ENCODE measurements at places on chromosomes 11 and 22. TPM values are rescaled to one million over a fixed set of nuclear protein-coding genes. Genes with fewer than 3 reads are reported as not detected.

SORL1 gene
- 114 TPM for total RNA-seq

PNPLA5 gene
- total RNA-seq, result not detected

DDX10 gene
- total RNA-seq, result 24.0 TPM

CDC42BPG gene
- 25.9 TPM for total RNA-seq

SLCO2B1 gene
- total RNA-seq, result 220 TPM

OTOG gene
- total RNA-seq, result not detected

VSTM5 gene
- total RNA-seq, result 0.38 TPM

C22orf42 gene
- total RNA-seq, result not detected

CFAP68 gene
- 20.9 TPM for total RNA-seq

DNA sequence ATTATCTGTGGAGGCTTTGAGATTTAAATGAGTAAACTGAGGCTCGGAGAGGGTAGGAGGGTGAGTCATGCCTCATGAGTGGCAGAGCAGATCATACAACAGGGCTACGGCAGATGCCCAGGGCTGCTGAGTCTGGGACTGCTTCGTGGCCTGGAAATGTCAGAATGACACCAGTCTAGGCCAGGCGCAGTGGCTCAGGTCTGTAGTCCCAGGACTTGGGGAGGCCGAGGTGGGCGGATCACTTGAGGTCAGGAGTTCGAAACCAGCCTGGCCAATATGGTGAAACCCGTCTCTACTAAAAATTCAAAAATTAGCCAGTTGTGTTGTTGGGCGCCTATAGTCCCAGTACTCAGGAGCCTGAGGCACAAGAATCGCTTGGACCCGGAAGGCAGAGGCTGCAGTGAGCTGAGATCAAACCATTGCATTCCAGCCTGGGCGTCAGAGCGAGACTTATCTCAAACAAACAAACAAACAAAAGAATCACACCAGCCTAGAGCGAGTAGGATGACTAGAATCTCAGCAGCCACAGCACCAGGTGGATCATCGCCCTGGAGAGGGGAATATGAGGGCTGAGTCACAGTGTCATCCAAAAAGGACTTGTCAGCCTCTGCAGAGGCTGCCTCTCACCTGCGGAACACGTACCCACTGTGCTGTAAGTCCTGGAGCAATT is 48.6 kb upstream of the ADA2 start:
- no peak for DNase-seq

DNA sequence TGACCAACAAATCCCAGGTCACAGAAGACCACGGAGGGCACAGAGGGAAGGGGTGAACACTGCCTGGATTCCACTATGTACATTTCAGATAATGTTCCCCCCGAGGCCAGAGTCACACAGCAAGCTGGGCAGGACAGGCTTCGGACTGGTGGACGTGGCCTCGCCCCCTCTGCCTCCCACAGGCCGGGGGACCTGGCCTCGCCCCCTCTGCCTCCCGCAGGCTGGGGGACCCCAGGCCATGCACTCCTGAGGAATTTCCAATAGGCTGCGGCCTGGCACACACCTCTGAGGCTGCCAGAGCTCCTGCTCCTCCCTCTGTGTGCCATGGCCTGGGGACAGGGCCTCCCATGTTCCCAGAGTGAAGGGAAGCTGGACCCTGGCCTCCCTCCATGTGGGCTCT is 1352.8 kb downstream of the BRD1 start:
- no peak for DNase-seq

GRCh38 chr11:68460741-68461574 is at the start of gene PPP6R3:
PPP6R3 (plus strand) TSS chr11:68460752; CDS start chr11:68537665, 76,913 bp downstream.
- no peak for DNase-seq

DNA sequence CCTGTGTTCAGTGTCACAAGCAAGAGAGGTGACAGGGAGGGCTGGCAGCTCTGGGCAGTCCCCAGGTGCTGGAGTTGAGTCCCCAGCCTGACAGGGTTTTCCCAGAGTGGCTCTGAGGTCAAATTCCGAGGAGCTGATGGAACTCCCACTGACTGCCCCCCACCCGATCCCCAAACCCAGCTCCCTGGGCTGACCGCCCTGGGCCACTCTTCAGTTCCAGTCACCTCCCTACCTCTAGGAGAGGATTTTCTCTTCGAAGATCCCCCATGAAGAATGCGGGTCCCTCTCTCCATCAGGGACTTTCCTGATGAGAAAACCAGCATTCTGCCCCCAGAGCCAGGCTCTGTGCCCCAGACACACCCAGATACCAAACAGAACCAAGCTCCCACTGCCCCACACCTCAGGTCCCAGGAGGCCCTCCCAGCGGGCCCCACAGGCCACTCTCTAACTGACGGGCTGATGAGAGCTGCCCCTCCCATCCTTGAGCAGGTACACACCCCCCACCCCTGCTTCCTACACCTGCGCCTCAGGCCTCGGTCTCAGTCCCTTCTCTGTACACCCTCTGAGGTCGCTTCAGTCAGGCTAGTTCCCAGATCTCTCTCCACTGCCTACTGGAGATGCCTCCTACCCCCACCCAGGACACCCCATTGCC is 12.1 kb upstream of the RAC2 start:
- DNase-seq, result no peak

DNA sequence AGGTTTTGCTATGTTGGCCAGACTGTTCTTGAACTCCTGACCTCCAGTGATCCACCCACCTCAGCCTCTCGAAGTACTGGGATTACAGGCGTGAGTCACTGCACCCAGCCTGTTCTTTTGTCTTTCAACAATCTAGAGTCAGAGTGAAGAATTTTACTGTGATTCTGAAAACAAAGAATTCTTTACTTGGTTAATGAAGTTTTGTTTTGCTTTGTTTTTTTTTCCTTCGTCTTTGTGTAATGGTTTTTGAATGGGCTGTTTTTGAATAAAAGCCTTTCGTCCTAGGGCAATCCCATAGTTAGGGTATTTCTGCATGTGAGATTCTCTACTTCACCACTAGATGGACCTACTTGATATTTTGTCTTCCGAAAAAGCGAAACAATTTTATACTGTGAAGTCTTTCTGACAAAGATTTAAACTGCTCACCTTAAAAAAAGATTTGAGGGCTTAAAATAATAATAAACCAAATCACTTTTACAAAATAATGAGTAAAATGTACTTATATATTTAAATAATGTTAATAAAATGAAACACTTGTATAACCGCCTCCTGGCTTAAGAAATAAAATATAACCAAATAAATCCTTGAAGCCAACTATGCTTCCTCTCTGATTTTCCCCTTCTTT is 43.4 kb upstream of the SC5D start:
- no peak for DNase-seq

- no peak for DNase-seq
Observed at GRCh38 chr11:83692675-83693074, 406.5 kb upstream of the CCDC90B start.

DNA sequence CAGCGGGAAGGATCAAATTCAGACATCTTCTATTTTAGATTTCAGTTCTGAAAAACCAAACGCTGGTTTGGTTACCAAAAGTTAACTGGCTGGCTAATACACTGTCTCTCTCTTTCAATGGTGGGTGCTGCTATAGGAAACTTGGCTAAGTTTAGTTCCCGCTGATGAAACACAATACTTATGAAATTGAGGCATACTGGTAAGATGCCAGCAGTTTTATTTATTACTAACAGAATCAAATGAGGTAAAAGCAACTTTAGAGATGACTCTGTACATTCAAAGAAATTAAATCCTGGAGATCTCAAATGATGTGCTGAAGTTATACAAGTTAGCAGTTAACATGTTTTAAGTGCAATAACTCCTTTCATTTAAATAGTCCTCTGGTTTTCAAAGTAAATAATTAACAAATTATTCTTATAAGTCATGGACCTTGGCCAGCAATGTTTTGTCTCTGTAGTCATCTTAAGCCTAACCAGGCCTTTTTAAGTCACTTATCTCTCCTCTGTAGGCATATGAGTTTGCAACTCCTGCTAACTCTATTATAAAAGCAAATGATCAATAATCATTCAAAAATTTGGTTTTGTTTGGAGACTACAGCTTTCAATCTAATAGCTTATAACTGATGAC is 54.8 kb downstream of the PAK1 start:
- DNase-seq, result no peak

- DNase-seq, result no peak
Observed at GRCh38 chr22:32185821-32186220, 19.1 kb downstream of the RFPL2 start.

GRCh38 chr22:31160328-31160978 is 471 bp downstream of the RNF185 start:
- DNase-seq, result no peak

GRCh38 chr11:82080160-82080559 is 653.5 kb downstream of the FAM181B start:
- DNase-seq, result no peak

DNA sequence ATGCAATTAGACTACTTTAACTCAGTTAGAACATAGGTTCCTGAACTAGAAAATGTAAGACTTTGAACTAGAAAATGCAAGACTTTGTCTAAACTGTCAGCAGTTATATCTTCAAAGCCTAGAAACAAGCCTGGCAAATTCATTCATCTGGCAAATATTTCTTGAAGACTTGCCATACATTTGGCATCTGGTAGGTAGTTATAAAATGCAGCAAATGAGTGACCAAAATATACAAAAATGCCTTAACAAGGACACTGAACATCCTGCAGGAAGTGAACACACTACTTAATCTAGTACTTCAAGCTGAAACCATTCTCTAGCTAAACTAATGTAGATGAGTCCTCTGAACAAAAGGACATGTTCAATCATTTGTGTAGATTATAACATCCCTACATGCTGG is 84.7 kb upstream of the SCUBE2 start:
- no peak for DNase-seq

DNA sequence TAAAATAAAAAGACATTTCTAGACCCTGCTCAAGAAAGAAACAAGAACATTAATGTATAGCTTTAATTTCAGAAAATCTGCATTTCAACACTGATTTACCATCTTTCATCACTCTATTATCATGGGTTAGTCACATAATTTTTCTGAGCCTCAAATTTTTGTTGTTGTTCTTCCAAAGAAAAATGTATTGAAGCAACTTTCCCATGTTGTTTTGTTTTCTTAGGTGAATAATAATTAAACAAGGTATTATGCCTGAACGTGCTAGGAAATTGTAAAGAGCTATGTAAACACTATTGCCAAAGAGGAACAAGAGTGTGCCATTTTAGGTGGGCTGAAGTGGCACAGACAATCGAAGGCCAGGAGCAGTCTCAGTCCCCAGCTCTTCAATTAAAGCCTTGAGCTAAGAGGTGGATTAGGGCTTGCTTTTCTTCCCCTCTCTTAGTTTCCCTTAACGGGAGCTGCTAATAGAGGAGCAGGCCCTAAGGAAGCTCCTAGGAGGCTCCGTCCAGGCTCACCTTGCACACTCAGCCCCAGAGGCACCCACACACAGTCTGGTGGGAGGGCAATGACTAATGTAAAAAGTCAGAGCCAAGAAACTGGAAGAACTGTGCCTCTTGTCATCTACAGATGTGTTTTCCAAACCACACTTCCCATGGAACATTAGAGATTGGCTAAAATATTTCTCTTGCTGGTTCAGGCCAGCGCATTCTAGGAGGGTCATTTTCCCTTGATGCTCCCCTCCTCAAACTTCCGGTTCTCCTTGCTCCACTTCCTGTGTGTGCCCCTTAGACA is 8.8 kb upstream of the UBASH3B start:
- DNase-seq, result no peak

- DNase-seq, result peak; percentile 86
Observed at GRCh38 chr11:62394825-62395538, 23.9 kb upstream of the SCGB1A1 start.

GRCh38 chr11:93330446-93330984 is at the start of gene DEUP1:
DEUP1 (plus strand) TSS chr11:93330742; CDS start chr11:93332260, 1,518 bp downstream.
- DNase-seq, result peak; percentile 87

- DNase-seq, result no peak
Observed at GRCh38 chr11:117299351-117300282, 8.5 kb downstream of the BACE1-AS start.

DNA sequence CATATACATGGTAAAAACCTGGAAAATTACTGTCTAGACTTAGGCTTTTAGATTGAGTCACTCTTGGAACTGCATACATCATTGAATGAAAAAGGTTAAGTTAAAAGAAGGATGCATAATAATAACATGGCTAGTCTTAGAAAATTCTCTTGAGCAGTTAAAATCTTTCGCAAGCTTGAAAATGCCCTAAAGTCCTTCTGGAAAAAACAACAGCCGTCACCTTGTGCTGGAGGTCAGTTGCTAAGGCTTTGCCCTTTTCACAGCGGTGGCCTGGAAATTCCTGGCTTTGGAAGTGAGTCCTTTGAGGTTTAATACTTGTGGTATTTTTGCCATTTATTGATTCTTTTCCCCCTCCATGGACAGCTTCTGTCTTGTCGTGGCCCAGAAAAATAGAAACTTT is 17.4 kb upstream of the FBLN1 start:
- no peak for DNase-seq

- DNase-seq, result no peak
Observed at GRCh38 chr22:27197618-27198017, 540.2 kb downstream of the MIAT start.

- DNase-seq, result no peak
Observed at GRCh38 chr22:26563022-26563421, 26.9 kb downstream of the TPST2 start.

DNA sequence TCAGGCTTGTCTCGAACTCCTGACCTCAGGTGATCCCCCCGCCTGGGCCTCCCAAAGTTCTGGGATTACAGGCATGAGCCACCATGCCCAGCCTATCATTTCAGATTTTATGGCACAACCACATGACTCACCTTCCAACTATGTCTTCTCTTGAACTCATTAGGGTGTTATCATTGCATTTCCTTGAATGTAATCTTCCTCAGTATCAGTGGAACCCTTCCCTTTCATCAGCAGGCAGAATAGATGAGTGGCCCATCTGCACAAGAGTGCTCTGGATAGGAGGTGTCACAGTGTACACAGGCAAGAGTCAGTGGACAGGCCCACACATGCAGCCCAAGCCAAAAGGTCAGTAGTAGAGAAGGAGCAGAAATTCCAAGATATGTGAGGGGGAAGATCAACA is 29.1 kb upstream of the AQP11 start:
- no peak for DNase-seq

GRCh38 chr11:6321961-6322362 is 1.7 kb upstream of the CAVIN3 start:
- DNase-seq, result no peak

DNA sequence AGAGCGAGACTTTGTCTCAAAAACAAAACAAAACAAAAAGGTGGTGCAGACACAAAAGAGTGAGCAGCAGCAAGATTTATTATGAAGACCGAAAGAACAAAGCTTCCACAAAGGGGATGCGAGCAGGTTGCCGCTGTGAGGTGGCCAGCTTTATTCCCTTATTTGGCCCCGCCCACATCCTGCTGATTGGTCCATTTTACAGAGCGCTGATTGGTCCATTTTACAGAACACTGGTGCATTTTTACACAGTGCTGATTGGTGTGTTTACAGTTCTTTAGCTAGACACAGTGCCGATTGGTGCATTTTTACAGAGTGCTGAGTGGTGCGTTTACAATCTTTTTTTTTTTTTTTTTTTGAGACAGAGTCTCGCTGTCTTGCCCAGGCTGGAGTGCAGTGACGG is 77.4 kb downstream of the CECR2 start:
- DNase-seq, result no peak

DNA sequence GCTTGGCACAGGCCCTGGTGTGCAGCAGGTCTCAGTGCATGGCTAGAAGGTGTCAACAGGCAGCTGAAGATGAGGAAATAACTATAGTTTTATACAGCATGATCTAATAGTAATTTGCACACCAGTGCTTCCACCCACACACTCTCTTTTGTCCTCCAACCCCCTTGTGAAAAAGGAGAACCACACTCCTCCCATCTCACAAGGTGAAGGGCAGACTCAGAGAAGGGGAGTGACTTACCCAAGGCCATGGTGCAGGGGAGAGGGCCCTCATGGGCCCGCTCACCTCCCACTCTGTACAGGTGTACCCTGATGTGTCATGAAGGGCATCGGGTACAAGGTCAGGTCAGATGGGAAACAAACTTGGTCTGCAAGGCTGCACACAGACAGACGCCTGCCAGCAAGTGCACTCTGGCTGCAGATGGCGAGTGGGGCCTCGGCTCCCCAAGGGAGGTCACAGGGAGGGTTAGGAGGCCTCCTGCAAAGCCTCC is 53.4 kb downstream of the DGCR2 start:
- no peak for DNase-seq

Data from left lung (tissue), 14 donors.